ENCODE measurements at places on chromosomes 13 and 19.
A peak's percentile ranks its signal among the peaks of the same experiment; 100 is the strongest.

- no peak for DNase-seq
Measured at GRCh38 chr13:24328145-24328544, 18.8 kb downstream of the C1QTNF9 start.

- DNase-seq: no peak
Measured at GRCh38 chr19:4369888-4370260, 26.5 kb downstream of the MPND start.

- DNase-seq: no peak
Measured at GRCh38 chr13:43285933-43286597, 262.7 kb downstream of the DNAJC15 start.

GRCh38 chr19:42161616-42162263 lies 29.5 kb upstream of the POU2F2 start:
- no peak for DNase-seq

DNA sequence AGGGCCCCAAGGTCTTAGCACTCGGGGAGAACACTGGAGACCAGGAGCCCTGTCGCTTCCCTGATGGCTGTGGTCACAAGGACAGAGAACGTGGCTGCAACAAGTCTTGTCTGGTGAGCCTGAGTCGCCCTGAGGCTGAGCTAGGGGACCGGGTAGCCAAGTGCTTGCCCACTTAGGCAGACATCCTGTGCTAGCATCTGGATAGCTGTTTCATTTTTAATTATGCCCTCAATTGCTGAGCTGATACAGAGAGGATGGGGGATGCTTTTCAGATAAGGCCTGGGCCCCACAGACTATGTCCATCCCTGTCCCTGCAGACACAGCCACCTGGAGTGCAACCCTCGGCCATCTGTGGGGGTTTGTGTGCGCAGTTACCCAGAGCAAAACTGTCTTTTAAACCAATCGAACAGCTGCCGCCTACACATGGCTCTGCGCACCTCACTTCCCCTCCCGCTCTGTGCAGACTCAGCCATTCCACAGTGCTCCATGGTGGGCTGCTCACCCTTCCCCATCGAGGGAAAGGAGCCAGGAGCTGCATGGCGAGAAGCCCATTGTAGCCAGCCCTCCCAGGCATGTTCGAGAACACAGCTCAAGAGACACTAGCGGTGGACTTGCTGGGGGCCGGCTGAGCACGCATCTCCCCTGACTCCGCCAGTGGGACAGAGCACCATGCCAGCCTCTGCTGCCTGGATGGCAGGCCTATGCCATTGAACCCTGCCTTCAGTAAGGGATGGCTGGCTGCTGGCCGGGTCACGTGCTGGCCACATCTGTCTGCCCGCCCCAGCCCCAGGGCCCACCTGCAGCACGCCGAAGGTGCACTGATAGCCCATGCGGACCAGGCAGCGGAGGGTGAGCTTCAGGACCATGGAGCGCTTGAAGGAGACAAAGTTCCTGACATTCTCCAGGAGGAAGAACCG lies 19.4 kb upstream of the EIF3G start:
- no peak for DNase-seq

DNA sequence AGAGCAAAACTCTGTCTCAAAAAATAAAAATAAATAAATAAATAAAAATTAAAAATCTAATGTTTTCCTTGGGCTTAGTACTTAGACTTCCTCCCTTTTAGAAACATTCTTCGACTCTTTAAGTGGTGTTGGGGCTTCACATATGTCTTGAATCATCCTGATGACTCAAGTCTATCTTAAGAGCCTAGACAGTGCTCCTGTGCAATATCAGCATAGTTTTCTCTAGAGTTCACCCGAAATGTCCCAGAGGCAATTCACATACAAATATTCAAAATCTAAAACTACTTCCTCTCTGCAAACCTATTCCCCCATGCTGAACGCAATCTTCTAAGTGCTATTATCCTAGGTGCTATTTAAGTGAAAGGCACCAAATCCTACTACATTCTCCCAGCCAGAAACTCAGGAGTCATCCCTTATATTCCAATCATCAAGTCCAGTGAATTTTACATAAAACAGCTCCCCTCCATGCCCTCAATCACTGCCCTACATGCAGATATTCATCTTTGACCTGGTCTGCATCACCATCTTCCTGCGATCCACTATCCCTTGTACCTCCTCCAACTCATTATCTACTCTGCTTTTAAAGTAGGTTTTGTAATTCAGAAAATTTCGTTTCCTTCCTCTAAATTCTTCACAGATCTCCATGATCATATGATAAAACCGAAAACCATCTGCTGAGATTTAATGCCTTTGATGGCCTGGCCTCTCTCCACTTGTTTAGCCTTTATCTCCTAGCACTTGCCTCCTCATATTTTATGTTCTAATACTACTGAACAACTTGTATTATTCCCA lies 102.7 kb downstream of the ELF1 start:
- DNase-seq: no peak

DNA sequence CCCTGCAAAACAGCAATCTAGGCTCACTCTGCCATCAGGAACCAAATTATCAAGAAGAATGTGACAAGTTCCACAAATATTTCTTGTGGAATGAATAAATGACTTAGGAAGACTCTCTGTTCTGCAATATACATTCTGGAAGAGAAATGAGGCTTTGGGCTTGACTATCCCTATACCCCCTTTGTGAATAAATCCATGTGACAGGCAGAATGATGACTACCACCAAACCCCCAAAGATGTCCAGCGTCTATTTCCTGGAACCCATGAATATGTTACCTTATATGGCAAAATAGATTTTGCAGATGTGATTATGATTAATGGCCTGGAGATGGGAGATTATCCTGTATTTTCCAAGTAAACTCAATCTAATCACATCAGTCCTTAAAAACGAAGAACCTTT lies 139.3 kb downstream of the ENOX1 start:
- no peak for DNase-seq

GRCh38 chr19:1917146-1917545 lies 11.9 kb downstream of the ADAT3 start:
- no peak for DNase-seq

GRCh38 chr19:33226550-33227241 lies 1.0 kb upstream of the SLC7A10 start:
- no peak for DNase-seq

- DNase-seq: peak; percentile 84
Measured at GRCh38 chr13:101706651-101707050, 254.2 kb downstream of the ITGBL1 start.

- DNase-seq: no peak
Measured at GRCh38 chr19:6270076-6270745, 9.6 kb downstream of the MLLT1 start.

DNA sequence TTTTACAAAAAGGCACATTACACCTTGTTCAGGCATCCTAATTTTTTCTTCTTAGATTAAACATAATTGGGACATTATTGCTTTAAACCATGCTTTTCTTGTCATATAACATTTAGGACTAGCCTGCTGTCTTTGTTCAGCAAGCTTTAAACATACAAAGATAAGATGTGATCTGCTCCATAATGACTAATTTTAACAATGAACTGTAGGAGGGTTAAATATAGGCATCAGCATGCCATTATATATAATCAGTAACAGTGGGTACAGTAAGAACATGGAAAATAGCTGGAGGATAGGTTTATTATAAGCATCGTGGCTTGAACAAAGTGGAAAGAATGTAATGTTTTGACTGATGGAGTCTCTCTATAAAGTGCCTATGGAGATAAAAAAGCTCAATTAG lies 661.7 kb downstream of the SLITRK6 start:
- DNase-seq: no peak

GRCh38 chr19:2807379-2808128 lies 12.1 kb upstream of the ZNF554 start:
- DNase-seq: no peak

DNA sequence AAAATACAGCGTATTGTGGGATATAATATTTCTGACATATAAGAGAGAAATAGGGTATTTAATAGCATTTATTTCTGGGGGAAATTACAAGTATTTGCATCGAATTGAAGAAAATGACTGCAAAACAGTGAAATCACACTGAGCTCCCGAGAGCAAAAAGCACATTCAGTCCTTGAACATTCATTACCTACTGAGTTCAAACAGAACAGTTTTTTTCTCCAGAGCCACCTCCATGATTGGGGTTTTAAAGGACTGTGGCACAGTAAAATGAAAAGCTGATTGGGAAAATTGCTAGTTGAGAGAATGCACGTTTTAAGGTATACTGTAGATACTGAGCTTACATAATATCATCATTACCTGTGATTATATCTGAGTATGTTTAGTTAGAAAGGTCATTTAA lies 58.0 kb upstream of the TRPC4 start:
- DNase-seq: no peak

- no peak for DNase-seq
Measured at GRCh38 chr13:51241720-51242119, 19.5 kb downstream of the FAM124A start.

DNA sequence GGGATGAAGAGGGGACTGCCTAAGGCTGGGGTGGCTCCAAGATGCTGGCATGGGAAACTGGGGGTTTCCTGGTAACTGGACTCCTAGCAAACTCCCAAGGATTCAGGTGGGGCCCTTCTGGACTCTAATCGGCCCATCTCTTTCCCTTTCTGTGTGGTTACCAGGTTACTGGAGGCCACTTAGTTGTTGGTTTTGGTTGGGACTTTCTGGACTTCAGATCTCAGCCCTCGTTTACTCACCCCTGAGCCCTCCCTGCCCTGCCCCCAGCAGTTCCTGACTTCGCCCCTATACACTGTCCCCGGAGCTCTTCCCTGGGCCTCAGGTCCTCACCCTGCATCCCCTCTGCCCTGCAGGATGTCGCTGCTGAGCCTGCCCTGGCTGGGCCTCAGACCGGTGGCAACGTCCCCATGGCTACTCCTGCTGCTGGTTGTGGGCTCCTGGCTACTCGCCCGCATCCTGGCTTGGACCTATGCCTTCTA lies 328 bp downstream of the CYP4F12 start:
- DNase-seq: no peak

- DNase-seq: no peak
Measured at GRCh38 chr19:2345794-2346663, 14.0 kb upstream of the TMPRSS9 start.

DNA sequence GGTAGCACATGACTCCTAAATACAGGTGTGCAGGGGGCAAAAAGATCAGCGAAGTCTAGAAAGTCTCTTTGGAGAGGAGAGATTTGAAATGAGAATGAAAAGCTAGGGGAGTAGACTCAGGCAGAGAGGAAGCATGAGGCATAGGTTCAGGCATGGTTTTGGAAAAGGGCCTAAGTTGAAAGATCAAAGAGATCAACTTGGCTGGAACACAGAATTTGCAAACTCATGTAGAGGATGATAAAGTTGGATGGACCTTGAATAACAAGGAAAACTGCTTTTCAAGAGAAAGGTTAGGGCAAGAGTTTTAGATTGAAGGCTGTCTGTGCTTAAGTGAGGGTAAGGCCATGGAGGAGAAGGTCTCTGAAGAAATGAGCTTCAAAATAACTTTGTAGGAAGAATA lies 47.4 kb upstream of the UBAC2 start:
- no peak for DNase-seq

DNA sequence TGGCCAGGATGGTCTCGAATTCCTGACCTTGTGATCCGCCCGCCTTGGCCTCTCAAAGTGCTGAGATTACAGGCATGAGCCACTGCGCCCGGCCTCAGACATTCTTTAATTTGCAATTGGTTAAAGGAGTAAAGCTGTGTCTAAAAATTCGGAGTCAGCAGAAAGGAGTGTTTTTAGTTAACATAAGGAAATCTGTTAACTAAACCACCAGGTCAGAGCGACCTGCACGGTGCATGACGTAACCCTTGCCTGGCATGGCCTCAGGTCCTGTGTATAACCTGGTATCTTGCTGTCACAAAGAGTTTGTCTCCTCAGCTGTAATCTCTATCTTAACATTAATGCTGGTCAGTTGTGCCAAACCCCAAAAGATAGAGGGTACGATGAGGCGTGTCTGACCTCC lies 9.5 kb upstream of the KLK12 start:
- no peak for DNase-seq

GRCh38 chr13:38542601-38543000 lies 144.3 kb upstream of the FREM2 start:
- DNase-seq: no peak

DNA sequence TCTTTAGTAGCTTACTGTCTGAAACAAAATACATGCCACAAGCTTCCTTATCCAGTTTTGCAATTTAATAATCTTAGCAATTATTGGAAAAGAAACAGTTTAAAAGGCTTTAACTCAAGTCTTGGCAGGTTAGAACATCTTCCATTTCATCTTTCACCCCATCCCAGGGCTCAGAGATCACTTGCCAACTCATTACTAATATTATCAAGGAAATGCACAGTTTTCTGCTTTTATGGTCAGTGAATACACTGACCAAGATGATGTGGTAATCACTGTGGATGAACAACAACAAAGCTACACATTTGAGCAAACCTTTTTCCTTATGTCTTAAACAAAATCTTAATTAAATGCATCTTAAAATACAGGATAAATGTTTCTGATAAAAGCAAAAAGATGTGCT lies 48.0 kb upstream of the ITM2B start:
- DNase-seq: no peak

- DNase-seq: no peak
Measured at GRCh38 chr13:49140910-49141611, 79.1 kb upstream of the MLNR start.

GRCh38 chr19:9140159-9140874 lies at the start of gene ZNF317:
ZNF317 (plus strand) TSS chr19:9140397; CDS start chr19:9156017, 15,620 bp downstream.
- DNase-seq: peak; percentile 82
